ENCODE measurements at places on chromosomes 16 and 17.
A peak's percentile ranks its signal among the peaks of the same experiment; 100 is the strongest.

- no peak for DNase-seq
These were observed 210.3 kb downstream of the CNTNAP4 start for GRCh38 chr16:76487411-76488064.

GRCh38 chr16:3007957-3008689 lies 4.6 kb upstream of the CLDN9 start:
- no peak for DNase-seq

DNA sequence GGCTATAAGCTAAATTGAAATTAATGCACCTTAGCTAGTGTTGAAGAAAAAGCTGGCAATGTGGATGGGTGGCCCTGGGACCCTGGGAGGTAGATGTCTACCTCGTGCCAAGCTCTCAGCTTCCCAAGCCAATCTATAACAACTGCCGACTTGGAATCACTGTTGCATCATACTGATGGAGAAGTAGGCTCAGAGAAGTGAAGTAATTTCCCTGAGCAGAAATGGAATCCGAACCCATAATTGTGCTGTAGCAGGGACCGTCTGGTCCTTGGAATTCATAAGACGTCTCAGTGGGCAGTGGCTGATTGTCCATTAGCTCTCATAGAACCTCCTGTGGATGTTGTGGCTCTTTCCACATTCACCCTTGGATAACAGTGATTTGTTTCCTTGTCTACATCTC lies 196.6 kb downstream of the RAB11FIP4 start:
- DNase-seq: no peak

DNA sequence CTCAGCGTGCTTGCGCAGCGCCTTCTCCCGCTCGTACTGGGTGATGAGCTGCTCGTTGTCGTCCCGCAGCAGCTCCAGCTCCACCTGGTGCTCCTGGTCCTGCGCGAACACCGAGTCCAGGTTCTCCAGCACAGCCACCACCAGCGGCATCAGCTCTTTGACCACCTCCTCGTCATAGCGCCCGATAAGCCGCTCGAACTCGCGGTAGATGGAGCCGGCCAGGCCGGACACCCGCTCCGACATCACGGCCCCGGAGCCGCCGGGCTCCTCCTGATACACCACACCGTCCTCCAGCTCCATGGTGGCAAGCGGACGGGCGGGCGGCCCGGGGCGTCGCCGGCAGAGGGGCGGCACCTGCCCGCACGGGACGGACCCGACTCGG lies 320 bp downstream of the SPAG9 start:
- no peak for DNase-seq

DNA sequence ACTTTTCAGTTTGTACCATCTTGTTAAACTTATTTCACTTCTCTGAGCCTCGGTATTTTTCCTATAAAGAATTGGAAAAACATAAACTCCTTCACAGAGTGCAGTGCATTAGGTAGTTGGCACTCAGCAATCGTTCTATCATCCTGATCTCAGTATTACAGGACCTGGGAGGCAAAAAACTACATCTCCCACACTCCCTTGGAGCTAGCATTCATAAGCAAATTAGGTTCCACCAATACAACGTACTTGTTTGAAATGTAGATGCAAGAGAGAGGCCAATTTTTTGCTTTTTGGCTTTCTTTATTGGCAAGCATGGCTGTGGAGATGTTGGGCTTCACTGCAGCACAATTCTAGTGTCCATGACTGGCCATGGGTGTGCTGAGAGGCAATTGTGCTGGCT lies 285.2 kb downstream of the CA10 start:
- no peak for DNase-seq

DNA sequence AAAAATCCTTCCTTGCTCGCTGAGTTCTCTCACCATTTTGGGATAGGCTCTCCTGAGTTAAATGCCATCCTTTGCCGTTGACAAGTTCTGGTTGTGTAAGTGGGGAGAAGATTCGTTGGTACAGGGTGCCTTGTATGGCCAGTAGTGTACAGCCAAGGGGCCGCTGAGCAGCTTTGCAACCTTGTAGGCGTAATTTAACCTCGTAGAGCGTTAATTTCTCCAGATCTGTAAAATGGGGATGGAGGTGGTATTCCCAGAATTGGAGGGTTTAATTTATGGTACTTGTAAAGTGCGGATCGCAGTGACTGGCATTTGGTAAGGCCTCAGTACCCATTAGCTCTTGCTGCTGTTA lies 1.4 kb downstream of the ARSG start:
- no peak for DNase-seq

GRCh38 chr17:62809656-62810055 lies 1.5 kb upstream of the MARCHF10 start:
- DNase-seq: no peak

GRCh38 chr17:42287305-42287976 lies 857 bp upstream of the STAT5A start:
- peak; percentile 86 for DNase-seq

DNA sequence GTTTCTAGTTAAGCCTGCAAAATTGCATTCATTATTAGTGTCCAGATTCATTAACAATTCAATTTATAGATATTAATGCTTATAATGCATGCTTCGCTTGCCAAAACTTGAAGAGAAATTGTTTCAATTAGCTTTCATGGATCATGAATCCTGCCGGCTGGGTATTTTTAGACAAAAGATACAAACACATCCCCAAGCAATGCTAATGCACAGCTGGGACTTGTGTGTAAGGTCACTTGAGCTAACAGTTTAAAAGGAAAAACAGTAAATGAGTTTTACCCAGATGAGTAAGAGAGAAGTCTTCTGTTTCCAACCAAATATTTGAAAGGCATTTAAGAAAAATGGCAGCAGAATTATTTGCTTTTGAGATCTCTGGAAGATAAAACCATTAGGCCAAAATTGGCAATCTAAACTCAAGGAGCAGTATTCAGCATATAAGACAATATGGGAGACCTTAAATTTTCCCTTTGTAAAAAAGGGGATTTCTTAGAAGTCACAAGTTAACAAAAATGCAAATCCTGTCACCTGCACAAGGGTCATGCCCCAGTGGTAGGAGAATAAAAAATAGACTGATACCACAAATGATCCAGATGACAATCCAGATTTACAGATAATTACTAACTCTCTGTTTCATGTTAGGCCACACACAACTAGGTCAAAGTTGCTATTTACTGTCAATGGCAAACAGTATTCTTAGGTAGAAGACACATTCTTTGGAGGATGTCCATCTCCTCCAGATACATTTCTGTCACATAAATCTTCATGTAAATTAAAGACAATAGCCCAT lies 418.4 kb upstream of the PMFBP1 start:
- no peak for DNase-seq

- no peak for DNase-seq
These were observed 46.3 kb upstream of the ICAM2 start for GRCh38 chr17:64066716-64067115.

- no peak for DNase-seq
These were observed 1.6 kb downstream of the MIEF2 start for GRCh38 chr17:18262111-18262510.

GRCh38 chr16:56617212-56618085 lies 8.1 kb upstream of the MT1E start:
- DNase-seq: peak; percentile 91

DNA sequence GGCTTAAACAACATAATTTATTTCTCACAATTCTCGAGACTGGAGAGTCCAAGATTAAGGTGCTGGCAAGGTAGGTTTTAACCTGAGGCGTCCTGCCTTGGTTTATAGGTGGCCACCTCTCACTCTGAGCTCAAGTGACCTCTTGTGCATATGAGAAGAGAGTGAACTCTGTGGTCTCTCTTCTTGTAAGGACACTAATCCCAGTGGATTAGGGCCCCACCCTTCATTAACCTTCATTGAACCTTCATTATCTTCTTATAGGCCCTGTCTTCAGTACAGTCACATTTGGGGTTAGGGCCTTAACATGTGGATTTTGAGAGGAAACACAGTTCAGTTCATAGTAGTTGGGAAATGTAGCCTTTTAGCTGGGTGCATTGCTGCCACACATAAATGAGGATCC lies 57.1 kb downstream of the MAP2K4 start:
- no peak for DNase-seq

GRCh38 chr17:69147460-69147859 lies 5.8 kb upstream of the ABCA6 start:
- no peak for DNase-seq

DNA sequence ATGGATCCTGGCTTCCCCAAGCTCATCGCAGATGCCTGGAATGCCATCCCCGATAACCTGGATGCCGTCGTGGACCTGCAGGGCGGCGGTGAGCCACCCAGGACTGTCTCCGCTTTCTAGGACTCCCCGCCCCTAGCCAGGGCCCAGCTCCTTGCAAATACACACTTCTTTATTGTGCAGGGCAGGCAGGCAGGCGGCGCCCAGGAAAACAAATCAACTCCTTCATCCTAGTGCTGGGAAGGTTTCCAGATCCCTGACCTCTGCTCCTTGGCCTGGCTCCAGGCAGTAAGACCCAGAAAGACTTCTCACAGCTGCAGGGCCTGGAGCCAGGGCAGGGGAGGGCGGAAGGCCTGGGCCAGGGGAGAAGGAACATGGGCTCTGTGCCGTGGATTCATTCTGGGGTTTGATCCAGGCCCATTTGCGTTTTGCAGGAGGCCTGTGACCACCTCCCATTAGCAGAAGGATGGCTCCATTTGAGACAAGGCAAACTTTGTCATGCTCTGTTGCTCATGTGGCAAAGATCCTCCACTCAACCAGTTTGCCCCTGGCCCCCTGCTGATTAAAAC lies 6.0 kb upstream of the LPCAT2 start:
- DNase-seq: peak; percentile 87

DNA sequence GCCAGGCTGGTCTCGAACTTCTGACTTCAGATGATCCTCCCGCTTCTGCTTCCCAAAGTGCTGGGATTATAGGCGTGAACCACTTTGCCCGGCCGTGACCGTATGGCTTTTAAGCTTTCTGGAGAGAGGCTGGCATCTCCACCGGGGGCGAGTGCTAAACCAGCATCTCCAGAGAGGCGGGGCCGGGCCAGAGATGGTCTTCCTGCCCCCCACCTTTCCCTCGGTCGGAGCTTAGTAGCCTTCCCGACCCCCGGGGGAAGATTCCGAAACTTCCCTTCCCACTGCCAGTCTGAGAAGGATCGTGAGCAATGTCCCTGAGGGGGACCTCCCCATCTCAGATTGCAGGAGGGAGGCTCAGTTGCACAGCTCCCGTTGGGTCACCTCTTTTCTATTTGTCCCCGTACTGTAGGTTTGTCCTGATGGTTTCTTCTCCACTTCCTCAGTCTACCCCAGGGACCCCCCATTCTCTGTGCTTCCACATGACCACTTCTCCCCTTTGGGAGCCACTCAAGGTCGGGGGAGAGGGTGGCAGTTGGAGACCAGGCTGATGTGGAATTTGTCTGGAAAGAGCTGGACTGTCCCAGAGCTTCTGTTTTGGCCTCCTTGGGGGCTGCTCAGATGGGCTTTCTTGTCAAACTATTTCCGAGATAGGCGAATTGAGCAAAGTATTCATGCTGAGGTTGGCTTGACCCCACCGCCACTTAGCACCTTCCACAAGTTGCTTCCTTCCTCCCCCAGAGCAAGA lies 18.2 kb downstream of the IGF2BP1 start:
- no peak for DNase-seq

- DNase-seq: no peak
These were observed 24.1 kb upstream of the POLR3E start for GRCh38 chr16:22272870-22273650.

DNA sequence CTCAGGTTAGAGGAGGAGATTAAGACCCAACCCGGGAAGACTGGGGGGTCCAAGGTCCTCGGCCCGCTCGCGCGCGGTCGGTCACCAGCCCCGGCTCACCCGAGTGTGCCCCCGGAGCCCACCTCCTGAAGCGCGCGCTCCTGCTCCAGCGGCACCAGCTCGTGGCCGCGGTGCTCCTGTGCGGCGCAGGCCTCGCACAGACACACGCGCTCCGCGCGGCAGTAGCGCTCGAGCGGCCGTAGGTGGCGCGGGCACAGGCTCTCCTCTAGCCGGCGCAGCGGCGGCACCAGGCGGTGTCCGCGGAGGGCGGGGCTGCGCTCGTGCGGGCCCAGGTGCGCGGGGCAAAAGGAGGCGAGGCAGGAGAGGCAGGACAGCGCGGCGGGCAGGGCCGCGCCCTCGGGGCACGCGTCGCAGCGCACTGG lies 618 bp downstream of the TRIM47 start:
- DNase-seq: peak; percentile 92

DNA sequence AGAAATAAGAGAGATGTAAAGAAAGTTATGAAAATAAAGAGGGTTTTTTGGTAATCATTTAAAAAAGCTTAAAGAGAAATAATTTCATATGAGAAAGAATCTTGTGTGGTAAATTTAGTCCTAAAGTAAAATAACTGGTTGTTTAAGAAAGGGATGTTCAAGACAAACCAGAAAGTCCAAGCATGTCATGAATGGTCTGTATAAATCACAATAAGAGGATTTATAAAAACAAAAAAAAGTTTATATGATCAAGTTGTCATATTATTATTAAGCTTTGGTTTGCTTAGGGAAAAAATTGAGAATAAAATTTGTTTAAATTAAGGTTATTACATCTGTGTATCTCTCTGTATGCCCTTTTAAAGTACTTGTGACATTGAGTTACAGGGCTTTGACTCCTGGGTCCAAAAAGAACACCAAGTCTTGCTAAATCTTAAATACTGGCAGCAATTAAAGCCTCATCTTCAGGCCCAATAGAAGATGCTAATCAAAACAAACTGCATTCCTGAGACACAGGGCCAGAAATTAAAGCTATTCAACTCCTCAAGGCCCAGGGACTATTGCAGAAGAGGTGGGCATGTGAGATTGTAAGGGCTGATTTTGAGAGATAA lies 15.6 kb upstream of the TRIM25 start:
- DNase-seq: no peak

DNA sequence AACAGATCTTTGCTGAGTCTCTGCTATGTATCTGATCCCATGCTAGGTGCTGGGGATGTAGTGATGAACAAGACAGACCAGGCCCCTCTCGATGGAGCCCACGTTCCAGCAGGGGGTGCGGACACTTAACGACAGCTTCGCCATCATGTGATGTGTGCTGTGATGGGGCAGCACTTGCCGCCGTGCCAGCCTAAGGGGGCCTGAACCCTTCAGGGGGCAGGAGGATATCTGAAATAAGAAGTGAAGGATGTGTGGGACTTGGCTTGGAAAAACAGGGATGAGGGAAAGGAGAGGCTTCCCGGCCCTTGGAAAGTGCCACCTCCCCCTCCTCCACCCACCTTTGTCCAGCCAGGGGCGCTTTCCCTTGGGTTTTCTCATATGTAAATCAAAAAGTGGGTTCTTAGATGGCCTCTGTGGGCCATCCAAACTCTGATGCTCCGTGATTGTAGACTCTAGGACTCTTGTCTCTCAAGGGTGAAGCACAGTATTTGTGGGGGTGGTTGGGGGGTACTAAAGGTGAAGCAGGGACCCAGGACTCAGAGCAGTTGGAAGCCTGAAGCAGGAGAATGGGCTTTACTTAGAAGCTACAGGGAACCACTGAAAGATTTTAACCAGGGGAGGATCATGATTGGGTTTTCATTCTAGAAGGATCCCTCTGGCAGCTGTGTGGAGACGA lies 4.0 kb upstream of the DLX3 start:
- peak; percentile 59 for DNase-seq

GRCh38 chr16:23967775-23968174 lies 132.0 kb downstream of the PRKCB start:
- no peak for DNase-seq

GRCh38 chr17:64385187-64386083 lies 5.2 kb downstream of the PECAM1 start:
- DNase-seq: peak; percentile 81
